ENCODE measurements at places on chromosomes 12 and 14. TPM values are rescaled to one million over a fixed set of nuclear protein-coding genes. Genes with fewer than 3 reads are reported as not detected.

EPYC gene
- total RNA-seq, result not detected

LALBA gene
- not detected for total RNA-seq

PLEKHG7 gene
- not detected for total RNA-seq

MYH6 gene
- total RNA-seq, result not detected

PTCSC3 gene
- not detected for total RNA-seq

SSTR1 gene
- total RNA-seq, result 1.9 TPM

GOLGA5 gene
- 39.0 TPM for total RNA-seq
